Stromal cell of bone marrow (primary cell): ENCODE measurements at places on chromosomes 16 and 17.
A peak's percentile ranks its signal among the peaks of the same experiment; 100 is the strongest.

GRCh38 chr16:22001591-22001990 lies 675 bp upstream of the PDZD9 start:
- DNase-seq = peak; percentile 21

DNA sequence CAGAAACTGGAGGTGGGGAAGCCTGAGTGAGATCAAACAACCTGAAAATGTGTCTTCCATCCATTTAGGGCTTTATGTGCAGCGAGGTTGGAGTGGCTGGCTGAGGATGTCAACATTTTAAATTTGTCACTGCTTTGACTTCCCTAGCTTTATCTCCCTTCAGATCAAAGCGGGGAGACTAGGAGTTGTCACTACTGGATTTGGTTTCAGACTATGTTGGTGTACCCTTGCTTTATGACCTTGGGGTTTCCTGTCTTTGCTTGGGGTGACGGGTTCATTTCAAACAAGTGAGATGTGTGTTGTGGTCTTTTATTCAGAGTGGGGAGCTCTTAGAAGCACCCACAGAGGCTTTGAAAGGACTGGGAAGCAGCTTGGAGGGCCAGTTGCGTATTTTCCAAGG lies 25.6 kb downstream of the MSI2 start:
- DNase-seq = no peak

DNA sequence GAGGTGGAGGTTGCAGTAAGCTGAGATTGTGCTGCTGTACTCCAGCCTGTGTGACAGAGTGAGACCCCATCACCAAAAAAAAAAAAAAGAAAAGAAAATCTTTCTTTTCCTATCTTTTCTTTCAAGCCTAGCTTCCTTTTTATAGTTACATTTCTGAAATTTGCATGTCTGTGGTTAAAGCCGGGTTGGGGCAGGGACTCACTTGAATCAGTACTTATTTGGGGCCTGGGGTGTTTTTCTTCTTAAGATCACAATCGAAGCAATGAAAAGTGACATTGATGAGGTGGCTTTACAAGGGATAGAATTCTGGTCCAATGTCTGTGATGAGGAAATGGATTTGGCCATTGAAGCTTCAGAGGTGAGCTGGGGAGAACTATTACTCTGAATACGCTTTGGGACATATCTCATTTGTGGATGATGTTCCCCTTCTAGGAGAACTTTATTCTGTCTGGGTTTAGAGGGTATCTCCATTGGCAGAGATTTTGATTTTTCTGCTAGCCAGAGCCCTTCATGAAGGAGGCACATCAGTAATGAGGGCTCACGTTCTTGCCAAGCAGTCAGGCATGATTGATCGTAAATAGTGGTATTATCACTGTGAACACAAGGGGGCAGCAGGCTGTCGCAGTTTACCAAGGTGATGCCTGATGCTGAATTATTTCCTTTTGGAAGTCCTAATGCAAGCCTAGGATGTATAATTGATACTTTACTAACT lies 14.3 kb downstream of the KPNB1 start:
- DNase-seq = no peak

GRCh38 chr17:4549781-4550533 lies 5.2 kb downstream of the MYBBP1A start:
- no peak for DNase-seq

GRCh38 chr16:14125708-14126107 lies 54.6 kb downstream of the MRTFB start:
- no peak for DNase-seq

DNA sequence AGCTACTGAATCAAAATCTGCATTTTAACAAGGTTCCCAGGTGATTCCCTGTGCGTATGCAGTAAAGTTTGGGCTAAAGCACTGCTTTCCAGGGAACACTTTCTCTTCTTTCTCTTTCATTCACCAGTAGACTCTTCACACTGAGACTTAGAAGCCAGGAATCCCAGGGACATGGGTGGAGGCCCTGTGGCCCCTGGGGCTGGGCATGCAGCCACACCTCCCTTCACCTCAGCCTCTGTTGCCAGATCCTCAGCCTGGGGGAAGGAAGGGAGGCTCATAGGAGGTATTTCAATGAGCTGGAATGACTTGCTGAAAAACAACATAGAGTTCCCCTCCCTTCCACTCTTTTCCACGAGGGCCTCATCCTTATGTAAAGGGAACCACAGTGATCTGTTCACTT lies 1.2 kb downstream of the G6PC3 start:
- DNase-seq = no peak

DNA sequence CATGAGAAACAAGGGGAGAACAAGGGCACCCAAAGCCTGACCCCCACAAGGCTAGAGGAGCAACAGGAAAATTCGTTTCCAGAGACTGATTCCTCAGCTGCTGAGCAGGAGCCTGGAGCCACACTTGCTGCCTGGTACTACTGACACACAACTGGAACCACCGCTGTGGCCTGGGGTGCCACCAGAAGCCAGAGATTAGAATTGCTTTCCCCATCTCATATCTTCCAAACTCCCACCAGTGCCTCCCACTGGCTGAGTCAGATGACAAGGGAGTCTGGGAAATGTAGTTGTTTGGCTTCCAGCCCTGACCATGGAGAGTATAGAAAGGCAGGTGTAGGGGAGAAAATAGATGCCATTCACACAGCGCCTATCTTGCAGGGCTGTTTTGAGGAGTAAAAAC lies 4.1 kb upstream of the TMEM11 start:
- no peak for DNase-seq

DNA sequence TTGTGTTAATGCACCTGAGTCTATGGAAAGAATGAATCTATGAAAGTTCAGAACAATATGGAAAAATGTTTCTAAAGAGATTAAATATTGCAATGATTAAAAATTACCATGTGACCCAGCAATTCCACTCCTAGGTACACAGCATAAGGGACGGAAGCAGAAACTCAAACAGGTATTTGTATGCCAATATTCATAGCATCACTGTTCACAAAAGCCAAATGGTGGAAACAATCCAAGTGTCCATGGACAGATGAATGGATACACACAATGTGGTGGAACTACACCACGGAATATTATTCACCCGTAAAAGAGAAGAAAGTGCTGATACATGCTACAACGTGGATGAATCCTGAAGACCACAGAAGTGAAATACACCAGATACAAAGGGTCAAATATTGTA lies 37.7 kb downstream of the VPS53 start:
- no peak for DNase-seq

DNA sequence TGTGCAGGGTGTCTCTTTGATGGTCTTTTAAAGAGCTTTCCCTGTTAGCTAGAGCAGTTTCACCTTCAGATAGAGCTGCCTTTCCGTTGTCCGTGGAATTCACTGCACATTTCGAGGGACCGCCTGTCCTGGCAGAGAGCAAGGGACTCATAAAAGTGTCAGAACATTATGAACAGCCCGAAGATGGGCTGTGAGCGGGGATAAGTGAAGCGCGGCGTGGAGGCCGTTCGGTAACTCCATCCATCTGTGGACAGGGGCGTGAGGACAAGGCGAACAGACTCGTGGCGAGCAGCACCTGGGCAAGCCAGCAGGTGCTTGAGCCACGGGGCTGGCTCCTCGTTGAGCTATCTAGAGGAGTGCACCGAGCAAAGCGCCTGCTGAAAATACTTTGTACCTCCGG lies 371.2 kb downstream of the MAF start:
- no peak for DNase-seq
